ENCODE measurements at places on chromosomes 2 and 18. TPM values are rescaled to one million over a fixed set of nuclear protein-coding genes. Genes with fewer than 3 reads are reported as not detected.

Gene RTP5
- total RNA-seq = not detected

Gene HOXD3
- total RNA-seq = not detected

Gene PKDCC
- 152 TPM for total RNA-seq

Gene CPSF3
- 23.8 TPM for total RNA-seq

Gene ICOS
- total RNA-seq = not detected

Gene FAM124B
- total RNA-seq = 2.3 TPM

Gene ABCG5
- total RNA-seq = not detected

Gene DSC3
- total RNA-seq = not detected

Gene MATN3
- not detected for total RNA-seq

Gene AKAIN1
- total RNA-seq = not detected

Gene IL1A
- total RNA-seq = not detected

Gene ANKRD30BL
- not detected for total RNA-seq

Gene PLEK
- total RNA-seq = 4.7 TPM

Gene SLC9A2
- 7.4 TPM for total RNA-seq

Gene C2orf15
- total RNA-seq = not detected

Gene OSR1
- 3.8 TPM for total RNA-seq
